Upper lobe of left lung (tissue), 6 donors: ENCODE measurements at places on chromosomes 13 and 19. TPM values are rescaled to one million over a fixed set of nuclear protein-coding genes. Genes with fewer than 3 reads are reported as not detected.
A peak's percentile ranks its signal among the peaks of the same experiment; 100 is the strongest.

DNA sequence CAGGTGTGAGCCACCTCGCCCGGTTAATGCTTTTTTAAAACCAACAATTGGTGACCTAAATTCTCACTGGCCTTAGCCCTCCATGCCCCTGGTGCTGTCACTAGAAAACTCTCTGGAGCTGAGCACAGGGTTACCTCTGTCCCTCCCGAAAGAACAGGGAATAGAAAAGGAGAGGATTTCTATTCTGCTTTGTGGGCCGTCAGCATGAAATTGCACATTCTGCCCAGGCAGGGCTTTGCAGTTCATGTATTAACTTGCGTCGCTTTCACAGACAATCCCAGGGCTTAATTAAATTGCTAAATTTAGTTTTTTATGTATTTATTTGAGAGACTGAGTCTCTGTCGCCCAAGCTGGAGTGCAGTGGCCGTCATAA is 583 bp upstream of the ZNF480 start:
- H3K27me3 ChIP-seq = no peaks in the 10 kb centered on the region
- H3K36me3 ChIP-seq = peaks cover 4% of the 10 kb centered on the region

DNA sequence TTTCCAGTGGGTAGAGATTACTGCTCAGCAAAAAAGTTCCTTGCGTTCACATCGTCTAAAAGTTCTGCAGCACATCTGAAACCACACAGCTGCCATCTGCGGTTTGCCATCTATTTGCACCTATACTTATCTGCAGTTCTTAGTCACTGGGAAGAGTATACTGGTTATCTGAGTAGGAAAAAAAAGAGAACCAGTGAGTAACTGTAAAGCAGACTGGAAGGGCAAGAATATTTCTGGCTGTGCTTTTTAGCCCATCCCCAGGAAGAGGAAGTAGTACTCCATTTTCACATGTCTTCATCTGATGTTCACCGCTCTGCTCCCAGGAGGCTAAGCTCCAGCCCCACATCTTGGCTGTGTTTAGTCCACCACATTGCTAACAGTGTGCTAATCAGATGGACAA is 35.6 kb downstream of the EFNB2 start:
- no peaks in the 10 kb centered on the region for H3K27me3 ChIP-seq
- no peak overlapping the region for H3K4me3 ChIP-seq
- no peak for DNase-seq
- no peaks in the 10 kb centered on the region for H3K36me3 ChIP-seq
- peaks cover 32% of the 10 kb centered on the region for H3K4me1 ChIP-seq

- H3K27ac ChIP-seq = peak overlapping the region; percentile 54
- H3K36me3 ChIP-seq = no peaks in the 10 kb centered on the region
- H3K4me3 ChIP-seq = no peak overlapping the region
- DNase-seq = peak; percentile 86
Observed at GRCh38 chr19:46404055-46404752, 9.2 kb downstream of the CCDC8 start.

Gene ELSPBP1
- not detected for total RNA-seq

Gene PROZ
- not detected for total RNA-seq

Gene MISP3
- total RNA-seq = 9.9 TPM
